ENCODE measurements at places on chromosomes 7 and 10. TPM values are rescaled to one million over a fixed set of nuclear protein-coding genes. Genes with fewer than 3 reads are reported as not detected.

EFCAB10 gene
- not detected for total RNA-seq

ASB15 gene
- total RNA-seq: not detected

MSMB gene
- total RNA-seq: not detected

CC2D2B gene
- total RNA-seq: not detected

HTR5A gene
- not detected for total RNA-seq

ATP5MK gene
- 360 TPM for total RNA-seq

SHTN1 gene
- 1.6 TPM for total RNA-seq

OR2A1 gene
- total RNA-seq: not detected

TMEM184A gene
- total RNA-seq: not detected

RRP12 gene
- total RNA-seq: 24.3 TPM

OR13A1 gene
- not detected for total RNA-seq

ZPBP gene
- not detected for total RNA-seq

VAX1 gene
- not detected for total RNA-seq
